ENCODE measurements at places on chromosomes 1 and 21. TPM values are rescaled to one million over a fixed set of nuclear protein-coding genes. Genes with fewer than 3 reads are reported as not detected.
A peak's percentile ranks its signal among the peaks of the same experiment; 100 is the strongest.

GRCh38 chr1:30036666-30037065 lies 686.7 kb downstream of the MATN1 start:
- DNase-seq, result no peak

GRCh38 chr1:229117664-229118300 lies 153.1 kb upstream of the RAB4A start:
- no peak for DNase-seq

GRCh38 chr1:94119306-94119705 lies 1.6 kb downstream of the ABCA4 start:
- DNase-seq, result no peak

DNA sequence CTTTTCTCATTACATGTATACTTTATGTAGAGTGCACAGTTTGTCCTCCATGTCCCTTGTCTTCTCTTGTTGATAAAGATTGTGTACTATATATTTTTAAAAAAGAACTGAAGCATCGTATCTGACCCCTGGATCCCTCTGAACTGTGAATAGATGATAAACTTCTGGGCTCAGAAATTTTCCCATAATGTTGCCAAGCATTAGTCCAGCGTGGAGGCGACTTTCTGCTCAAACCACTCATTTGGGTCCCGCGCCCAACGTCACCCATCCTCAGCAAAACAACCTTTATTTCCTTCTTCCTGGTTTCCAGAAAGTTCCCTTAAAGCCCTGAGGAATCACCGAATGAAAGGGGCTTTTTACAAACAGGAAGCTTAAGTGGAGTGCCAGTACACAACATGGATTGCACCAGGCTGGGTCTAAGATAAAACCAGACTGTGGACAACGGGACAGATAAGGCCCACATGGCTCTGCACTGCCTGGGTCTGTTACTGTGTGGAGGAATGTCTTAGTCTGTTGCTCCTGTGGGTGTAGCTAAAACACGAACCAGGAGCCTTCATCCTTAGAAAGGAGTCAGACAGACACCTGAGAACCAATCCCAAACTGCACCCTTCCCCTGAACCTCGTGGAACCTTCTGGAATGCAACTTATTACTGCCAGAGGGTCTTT lies 15.6 kb downstream of the EVA1C start:
- no peak for DNase-seq

GRCh38 chr1:177307771-177308170 lies 137.0 kb downstream of the BRINP2 start:
- no peak for DNase-seq

DNA sequence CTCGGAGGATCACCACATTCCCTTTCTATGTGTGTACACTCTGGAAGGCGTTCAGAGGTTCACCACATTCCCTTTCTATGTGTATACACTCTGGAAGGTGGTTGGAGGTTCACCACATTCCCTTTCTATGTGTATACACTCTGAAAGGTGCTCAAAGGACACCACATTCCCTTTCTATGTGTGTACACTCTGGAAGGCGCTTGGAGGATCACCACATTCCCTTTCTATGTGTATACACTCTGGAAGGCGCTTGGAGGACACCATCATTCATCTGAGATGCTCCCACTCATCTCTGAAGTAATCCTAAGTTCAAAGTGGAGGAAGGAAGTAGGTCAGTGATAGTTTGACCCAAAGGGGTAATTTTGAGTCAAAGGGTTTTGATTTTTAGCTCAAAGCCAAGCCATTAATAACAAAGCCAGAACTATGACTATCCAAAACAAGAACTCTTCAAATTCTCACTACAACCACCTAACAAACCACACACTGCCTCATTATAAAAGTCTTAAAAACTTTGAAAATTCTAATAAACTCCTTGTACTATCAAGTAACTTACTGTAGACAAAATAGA lies 32.9 kb downstream of the NRIP1 start:
- no peak for DNase-seq

DNA sequence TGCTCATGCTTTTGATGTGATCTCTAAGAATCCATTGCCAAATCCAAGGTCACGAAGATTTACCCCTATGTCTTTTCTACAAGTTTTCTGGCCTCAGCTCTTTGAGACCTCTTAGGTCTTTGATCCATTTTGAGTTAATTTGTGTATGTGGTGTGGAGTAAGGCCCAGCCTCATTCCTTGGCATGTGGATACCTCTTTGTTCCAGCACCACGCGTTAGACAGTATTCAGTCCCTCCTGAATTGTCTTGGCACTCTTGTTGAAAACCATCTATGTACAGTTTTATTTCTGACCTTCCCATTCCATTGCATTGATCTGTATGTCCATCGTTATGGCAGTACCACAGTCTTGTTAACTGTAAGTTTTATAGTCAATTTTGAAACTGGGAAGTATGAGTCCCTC lies 8.0 kb upstream of the FTCD start:
- no peak for DNase-seq

DNA sequence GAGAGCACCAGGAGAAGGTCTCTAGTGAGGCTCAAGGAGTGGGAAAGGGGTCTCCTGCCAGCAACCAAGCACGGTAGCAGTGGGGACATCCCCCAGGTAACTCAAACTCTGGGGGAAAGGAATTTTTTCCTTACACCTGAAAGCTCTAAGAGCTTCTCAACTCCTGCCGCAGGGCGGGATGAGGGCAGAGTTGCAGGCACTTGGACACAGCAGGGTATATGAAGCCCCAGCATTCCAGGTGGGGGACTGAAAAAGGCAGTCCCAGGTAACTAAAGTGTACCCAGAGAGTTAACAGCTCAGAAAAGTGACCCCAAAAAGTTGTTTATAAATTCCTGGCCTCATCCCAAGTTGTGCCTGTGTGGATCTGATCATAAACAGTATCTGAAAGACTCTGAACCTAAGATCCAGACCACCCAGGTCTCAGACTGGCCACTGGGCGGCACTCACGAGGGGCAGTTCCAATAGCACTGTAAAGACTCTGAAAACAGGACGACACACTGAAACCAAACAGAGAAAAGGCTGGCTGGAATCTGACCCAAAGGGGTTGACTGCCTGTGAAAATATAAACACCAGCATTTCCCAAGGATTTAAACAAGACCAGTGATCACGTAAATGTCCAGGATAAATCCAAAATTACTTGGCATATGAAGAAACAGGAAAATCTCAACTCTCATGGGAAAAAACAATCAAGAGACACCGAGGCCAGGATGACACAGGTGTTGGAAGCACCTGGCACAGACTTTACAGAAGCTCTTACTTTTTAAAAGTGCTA lies 47.5 kb downstream of the HSF2BP start:
- peak; percentile 75 for DNase-seq

DNA sequence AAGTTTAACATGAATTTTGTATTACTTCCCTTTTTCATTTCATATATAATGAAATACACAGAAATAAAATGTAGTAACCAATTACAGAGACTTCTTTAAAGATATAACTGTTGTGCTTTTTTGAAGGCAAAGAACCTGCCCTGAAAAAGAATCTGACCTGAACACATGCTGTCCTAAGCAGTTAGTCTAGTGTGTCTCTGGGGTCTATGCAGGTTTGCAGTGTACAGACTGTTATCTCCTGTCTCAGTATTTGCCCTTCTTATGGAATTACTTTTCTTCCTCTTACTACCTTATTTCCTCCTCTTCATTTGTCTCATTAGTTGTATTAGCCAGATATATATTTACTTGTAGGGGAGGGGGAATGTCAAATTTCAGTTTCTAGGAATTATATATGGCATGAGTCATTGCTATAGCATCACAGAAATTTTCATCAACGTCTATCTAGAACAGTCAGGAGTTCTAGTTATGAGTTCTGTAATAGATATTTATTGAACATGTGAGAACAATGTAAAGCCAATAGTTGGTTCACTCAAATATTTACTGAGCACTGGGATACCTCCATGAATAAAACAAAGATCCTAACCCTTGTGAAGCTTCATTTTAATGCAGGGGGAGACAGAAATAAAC lies 28.4 kb upstream of the PLEKHO1 start:
- no peak for DNase-seq

DNA sequence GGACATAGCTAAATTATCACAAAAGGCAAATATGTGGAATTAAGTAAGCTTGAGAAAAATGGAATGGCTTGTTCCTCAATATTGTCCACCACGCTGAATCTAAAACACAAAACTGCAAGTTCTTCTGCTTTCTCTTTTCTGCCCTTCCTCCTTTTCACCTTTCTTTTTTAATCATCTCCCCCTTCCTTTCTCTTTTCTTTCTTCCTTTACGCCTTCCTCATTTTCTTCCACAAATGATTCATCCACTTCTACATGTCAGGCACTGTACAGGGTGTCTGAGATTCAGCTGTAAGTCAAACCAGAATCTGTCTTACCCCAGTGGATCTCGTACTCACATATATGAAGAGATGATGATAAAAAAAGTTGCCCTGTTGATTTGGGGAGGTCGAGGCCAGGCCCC lies 1182.5 kb downstream of the MRPL39 start:
- DNase-seq, result no peak

- DNase-seq, result peak; percentile 28
Observed at GRCh38 chr1:46556822-46557221, 5.4 kb upstream of the KNCN start.

DNA sequence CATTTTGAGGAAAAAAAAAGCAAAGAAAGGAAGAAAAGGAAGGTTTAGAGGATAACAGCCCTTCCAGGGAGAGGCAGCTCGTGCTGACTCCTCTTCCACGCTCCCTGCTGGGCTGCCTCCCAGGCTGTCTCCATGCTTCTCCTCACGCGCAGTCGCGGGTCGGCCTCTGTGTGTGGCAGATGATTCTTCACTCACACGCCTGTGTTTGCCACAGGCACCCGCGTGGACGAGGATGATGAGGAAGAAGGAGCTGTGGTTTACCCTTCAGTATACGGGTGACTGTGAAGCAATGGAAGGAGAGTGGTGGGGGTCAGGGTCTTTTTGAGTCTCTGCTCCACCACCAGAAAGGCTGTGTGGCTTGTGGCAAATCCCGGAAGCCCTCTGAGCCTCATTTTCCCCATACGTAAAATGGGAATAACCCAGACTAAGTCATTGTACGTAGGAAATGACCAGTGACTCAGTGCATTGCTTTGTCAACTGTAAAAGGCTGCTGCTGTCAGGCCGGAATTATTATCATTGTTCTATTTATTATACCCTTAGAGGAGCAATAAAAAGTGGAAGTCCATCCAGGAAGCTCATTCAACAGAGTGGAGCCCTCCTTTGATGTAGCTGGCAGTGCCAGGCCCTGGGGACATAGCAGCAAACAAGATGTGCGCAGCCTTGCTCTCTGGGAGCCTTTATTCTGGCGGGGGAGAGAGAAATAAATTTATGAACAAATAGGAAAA lies 11.9 kb upstream of the SH2D2A start:
- DNase-seq, result no peak

DNA sequence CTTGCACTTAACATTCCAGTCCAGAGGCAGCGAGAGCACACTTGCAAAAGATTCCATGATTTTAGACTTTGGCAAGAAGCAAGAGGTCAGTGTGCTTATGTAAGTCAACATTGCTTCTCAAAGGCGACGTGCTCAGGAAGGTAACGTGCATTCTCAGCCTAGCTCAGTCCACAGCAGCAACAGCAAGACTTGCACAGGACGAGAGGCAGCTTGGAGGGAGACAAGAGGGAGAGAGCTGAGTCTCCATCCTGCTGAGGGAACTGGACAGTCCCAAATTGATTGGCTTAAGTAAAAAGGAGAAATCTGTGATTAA lies 56.5 kb downstream of the PTP4A2 start:
- DNase-seq, result no peak

DNA sequence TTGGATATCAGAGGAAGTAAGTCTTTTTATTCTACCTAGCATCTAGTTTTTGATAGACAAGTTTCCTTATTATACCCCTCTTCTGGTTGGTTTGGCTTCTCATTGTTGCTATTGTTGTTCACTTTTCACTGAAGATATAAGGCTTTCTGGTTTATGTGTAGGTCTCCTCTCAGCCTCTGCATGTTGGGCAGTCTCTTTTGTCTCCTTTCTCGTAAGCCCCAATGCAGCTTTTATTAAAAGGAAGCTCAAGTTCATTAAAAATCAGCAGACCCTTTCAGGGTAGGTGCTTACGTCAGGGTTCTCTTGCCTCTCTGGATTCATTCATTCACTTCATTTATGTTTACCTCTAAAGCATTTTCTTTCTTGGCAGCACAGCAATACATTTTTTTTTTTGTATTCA lies 4.8 kb upstream of the DHX9 start:
- no peak for DNase-seq

DNA sequence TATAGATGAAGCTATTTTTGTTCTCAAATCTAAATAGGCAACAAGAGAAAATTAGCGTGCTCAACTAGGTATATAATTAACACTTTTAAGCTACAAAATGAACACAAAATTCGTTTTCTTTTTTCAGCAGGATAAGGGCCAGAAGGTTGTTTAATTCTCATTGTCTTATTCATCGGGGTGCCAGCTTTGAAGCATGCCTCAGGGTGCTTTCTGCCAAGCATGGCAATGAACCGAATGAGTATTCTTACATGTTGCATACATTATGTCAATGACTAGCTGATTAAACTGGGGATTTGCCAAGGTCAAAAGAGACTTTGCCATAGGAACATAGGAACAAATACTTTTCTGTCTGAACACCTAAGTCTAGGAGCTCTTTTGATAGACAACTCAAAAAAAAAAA lies 102.0 kb upstream of the MAP1LC3C start:
- DNase-seq, result no peak

DNA sequence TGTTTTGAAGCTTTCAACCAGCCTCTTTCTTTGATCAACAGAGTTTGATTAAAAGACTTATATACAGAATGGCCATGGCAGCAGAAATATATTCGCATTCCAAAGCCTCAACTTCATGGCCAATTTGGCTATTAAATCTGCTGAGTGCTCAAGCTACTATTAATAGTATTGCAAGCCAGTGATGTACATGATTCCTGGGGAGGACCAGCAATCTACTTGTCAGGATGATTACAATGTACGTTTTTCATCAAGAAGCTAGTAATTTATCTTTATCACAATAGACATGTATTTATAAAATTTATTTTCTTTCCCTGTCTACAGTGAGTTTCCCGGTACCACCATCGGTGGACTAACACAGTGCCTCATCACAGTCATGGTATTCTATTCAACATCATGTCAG lies 515.5 kb downstream of the AMY1C start:
- no peak for DNase-seq

Gene CDCP2
- not detected for total RNA-seq

Gene L1TD1
- not detected for total RNA-seq

Gene NTMT2
- total RNA-seq, result not detected

Gene CD84
- total RNA-seq, result not detected

Gene ASTN1
- 0.06 TPM for total RNA-seq

Gene ENSA
- total RNA-seq, result 121 TPM

Gene ZBTB37
- total RNA-seq, result 4.8 TPM

Gene S100A9
- not detected for total RNA-seq

Gene PLA2G2A
- not detected for total RNA-seq

Data from SJSA1 (cell line).